ENCODE measurements at places on chromosomes 4 and X.

DNA sequence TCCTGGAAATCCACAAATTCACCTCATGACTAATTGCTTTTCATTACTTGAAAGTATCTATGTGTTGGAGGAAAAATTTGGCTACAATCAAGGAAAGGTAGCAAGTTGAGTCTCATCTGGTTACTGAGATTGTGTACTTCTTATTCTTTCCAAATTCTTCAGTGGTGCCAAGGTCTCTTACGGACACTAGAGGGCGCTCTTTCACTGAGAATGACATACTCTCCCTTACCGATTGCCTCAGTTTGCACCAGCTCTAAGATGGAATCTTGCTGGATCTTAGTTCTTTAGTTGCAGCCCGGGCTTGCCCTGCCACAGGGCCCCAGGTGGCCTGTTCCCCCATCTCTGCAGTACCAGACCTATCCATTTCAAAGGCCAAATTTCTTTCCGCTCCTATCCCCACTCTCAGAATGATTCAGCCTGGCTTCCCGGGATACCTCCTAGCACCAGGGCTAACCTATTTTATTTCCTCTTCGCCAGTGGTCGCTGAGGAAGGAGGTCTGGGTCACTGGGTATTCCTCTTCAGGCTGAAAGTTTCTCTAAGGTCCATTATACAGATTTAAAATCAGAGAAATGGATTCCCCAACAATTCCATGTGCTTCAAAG is 24.6 kb upstream of the GPR50 start:
- DNase-seq: peak; percentile 3

DNA sequence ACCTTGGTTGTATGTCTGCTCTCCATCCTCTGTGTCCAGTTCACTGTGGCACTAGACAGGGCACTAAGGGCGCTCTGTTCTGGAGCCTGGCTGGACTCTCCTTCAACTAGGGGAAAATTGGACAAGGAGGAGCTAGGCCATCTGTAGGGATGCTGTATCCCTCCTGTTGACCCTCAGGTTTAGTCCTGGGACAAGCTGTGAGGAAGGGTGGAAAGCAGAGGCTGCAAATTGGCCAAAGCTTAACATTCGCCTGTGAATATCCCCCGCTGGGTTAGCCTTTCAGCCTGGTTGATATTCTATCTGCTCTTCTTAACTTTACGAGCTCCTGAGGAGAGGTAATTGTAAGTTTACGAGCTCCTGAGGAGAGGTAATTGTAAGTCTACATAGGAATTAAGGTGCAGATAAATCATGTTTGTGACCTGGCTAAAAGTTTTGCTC is 64.4 kb upstream of the ENPEP start:
- no peak for DNase-seq

DNA sequence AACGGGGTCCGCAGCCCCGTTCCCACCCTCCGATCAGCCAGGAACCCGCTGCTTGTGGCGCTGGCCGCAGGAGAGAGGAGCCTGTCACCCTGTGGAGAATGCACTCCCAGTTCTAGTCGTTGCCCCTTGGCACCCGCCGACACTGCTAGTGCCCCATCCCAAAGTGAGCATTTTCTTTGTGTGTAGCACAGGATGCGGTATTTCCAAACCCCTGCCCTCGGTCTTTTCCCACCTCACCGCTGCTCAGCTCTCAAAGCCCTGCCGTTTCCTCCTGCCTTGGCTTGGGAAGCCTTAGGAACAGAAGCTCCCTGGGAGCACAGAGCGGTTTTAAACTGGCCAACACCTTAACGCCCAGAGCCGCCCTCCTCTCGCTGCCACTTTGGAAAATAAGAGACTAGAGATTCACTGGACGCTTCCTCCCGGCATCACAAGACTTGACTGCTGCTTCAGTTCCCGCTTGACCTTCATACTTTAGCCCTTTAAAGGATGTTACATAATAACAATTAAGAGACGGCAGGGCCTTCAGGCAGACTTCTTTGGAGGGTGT is 772 bp downstream of the CYP4V2 start:
- no peak for DNase-seq

GRCh38 chrX:1719270-1719669 is 104.4 kb downstream of the ASMT start:
- no peak for DNase-seq

DNA sequence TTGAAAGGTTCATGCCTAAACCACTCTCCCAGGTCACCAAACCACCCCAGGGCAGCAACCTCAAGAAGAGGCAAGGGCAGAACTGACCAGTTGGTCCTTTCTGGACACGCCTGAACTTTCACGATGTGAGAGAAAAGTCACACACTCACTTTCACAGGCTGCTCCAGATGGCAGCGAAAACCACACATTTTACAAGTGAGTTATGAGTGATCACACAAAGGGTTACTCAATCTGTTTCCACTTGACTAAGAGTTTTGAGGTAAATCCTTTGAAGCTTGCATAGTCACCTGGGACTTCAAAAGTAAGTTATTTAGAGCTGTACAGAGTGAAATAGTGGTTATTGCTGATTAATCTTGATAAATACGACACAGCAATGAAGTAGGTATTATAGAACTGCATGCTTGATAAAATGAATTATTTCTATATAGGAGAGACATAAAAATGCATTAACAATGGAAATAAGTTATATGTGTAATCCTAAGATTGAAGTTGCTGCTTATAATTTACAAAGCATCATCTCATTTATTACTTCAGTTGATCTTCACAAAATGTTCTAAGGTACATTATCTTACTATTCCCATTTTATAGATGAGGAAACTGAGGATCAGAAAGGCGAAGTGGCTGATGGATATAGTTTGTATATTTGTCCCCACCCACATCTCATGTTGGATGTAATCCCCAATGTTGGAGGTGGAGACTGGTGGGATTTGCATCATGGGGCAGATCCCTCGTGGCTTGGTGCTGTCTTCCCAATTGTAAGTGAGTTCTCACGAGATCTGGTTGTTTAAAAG is 103.0 kb upstream of the KLF3 start:
- DNase-seq: no peak

DNA sequence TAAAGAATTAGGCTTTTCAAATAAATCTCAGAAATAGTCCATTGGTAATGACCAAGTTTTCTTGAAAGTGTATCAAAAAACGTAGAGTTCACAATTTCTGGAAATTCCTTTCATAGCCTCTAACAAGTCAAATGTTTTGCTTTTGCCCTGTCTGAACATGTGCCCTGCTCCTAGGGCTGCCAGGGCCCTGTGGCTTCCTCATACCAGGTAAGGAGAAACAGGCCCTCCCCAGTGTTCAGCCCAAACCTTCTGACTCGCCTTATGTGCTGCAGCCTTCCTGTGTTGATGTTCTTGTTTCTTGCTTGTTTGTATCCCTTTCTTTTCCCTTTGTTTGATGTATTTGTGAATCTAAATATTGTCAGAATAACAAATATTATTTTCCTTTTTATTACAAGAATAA is 146.1 kb upstream of the PACRGL start:
- no peak for DNase-seq

- DNase-seq: no peak
These were observed 113.7 kb upstream of the LSM6 start for GRCh38 chr4:146061610-146062334.

DNA sequence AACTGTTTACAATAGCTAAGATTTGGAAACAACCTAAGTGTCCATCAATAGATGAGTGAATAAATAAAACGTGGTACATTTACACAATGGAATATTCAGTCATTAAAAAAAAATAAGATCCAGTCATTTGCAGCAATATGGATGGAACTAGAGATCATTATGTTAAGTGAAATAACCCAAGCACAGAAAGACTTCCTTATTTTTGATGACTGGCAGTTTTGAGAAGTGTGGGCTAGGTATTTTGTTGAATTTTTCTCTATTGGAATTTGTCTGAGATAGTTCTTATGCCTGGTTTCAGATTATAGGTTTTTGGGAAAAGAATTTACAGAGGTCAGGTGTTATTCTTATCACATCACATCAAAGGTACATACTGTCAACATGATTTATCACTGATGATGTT is 293.8 kb upstream of the ARSJ start:
- no peak for DNase-seq

DNA sequence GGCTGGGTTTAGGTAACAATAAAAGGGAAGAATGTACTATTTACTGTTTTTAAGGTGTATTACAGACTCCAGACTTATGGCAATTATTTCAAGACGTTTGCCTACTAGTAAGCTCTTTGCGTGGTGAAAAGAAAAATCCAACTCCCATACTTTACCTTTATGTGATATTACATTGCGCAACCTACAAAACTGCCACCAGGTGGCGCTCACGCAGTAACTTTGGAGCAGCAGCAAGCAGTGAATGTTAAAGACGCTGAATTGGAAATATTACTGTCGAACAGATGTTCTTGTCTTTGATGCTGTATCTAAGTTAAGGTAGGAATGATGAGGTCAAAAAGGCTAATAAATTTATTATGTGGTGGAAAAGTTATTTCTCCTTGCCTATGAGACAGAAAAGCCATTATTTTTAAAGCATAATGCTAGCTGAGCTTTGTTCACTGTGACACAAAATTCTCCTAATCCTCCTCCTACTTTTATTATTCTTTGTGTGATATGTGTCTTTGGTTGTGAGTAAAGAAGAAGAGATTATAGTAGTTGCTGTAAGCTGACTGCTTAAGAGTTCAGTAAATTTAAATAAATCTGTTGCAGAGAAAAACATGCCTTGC is 1099.8 kb upstream of the TENM3 start:
- peak; percentile 65 for DNase-seq

DNA sequence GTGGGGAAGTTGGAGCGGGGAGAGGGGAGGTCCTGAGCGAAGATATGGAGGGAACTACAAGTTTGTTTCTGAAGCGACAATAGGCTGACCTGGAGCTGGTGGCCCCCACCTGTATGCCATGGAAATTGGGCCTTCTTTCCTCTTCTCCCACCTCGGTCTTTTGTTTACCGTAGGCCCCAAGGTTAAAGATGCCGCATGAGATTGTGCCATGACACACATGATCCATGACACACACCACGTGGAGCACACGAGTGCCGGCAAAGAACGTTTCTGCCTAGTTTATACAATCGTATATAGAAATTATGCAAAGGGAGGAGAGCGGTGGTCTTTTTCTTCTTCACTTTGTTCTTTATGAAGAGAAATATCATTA is 408 bp downstream of the TMEM33 start:
- no peak for DNase-seq

- no peak for DNase-seq
These were observed 99.8 kb downstream of the LARP7 start for GRCh38 chr4:112736718-112737135.

- DNase-seq: no peak
These were observed 5.0 kb downstream of the FGF2 start for GRCh38 chr4:122831515-122832196.

GRCh38 chr4:86608757-86609375 is 14.8 kb downstream of the PTPN13 start:
- DNase-seq: no peak

DNA sequence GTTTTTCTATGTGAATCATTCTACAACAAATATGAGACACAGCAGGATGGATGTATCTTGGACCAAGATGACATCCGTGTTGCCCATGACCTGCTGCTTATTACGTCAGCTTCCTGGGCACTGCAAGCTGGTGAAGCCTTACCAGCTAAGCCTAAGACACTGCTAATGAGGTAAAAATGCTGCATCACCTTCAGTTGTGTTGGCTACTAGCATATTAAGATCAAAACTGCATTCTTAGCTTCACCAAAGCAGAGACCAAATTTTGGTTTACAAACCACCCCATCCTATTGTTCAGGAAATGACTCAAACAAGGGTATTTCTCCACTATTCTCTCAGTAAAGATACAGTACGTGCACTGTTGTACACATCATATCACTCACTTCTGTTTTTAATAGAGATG is 50.3 kb downstream of the MAML3 start:
- DNase-seq: peak; percentile 62

- DNase-seq: no peak
These were observed 440.9 kb downstream of the MID1IP1 start for GRCh38 chrX:39242187-39242586.

- no peak for DNase-seq
These were observed 42.5 kb downstream of the ANOS1 start for GRCh38 chrX:8689473-8689872.

- DNase-seq: peak; percentile 31
These were observed 110.1 kb upstream of the MED14 start for GRCh38 chrX:40845331-40845911.

GRCh38 chr4:85372966-85373365 is 102.0 kb upstream of the ARHGAP24 start:
- DNase-seq: no peak
